ENCODE measurements at places on chromosomes 7 and 10. TPM values are rescaled to one million over a fixed set of nuclear protein-coding genes. Genes with fewer than 3 reads are reported as not detected.

DNA sequence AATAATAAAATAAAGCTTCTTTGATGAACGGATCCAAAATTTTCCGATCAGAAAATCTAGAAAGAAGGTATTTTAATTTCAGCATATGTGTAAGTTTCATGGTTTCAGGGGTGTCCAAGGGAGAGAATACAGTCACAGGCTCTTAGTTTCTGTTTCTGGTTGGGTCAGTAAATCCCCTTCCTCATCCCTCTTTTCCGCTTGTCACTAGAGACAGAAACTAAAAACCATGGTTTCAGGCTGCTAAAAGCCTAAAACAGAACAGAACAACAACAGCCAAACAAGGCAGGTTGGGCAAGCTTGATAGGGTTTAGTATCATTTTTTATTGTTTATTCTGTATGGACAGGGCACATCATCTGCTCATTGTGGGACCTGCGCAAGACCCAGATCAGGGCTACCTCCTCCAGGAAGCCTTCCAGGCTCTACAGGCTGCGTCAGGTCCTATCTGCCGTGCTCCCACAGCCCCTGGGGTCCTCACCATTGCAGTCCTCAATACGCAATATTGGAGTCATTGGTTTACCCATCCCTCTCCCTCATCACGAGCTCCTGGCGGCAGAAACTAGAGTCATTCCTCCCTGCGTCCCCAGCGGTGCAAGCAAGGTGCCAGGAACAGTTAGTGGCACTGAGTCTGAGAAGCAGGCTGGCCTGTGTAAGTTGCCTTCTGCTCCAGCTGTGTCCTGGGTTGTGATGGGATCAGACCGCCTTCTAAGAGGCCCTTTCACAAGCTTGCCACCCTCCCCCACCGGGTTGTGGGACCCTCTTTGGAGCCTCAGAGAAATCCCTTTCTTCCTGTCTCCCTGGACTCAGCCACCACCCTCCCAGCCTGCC is 70.2 kb upstream of the CUX1 start:
- DNase-seq = peak; percentile 42

Gene STAG3
- not detected for total RNA-seq

Gene CFTR
- not detected for total RNA-seq

Gene H2BK1
- total RNA-seq = not detected

DNA sequence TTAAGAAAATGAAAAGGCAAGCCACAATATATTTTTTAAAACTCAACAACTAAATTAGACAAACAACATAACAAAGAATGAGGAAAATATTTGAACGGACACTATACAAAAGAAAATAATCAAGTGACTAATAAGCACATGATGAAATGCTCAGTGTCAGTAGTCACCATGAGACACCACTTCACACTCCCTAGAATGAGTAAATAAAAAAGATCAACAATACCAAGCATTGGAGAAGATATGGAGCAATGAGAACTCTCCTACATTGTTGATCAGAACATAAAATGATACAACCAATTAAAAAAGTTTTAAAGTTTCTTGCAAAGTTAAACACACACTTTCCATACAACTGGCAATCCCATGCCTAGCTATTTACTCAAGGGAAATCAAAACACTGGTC is 222.2 kb downstream of the C7orf25 start:
- no peak for DNase-seq

- no peak for DNase-seq
Observed at GRCh38 chr7:19305698-19306097, 160.5 kb upstream of the FERD3L start.

GRCh38 chr10:72024596-72024995 is 60.4 kb downstream of the CHST3 start:
- DNase-seq = no peak

DNA sequence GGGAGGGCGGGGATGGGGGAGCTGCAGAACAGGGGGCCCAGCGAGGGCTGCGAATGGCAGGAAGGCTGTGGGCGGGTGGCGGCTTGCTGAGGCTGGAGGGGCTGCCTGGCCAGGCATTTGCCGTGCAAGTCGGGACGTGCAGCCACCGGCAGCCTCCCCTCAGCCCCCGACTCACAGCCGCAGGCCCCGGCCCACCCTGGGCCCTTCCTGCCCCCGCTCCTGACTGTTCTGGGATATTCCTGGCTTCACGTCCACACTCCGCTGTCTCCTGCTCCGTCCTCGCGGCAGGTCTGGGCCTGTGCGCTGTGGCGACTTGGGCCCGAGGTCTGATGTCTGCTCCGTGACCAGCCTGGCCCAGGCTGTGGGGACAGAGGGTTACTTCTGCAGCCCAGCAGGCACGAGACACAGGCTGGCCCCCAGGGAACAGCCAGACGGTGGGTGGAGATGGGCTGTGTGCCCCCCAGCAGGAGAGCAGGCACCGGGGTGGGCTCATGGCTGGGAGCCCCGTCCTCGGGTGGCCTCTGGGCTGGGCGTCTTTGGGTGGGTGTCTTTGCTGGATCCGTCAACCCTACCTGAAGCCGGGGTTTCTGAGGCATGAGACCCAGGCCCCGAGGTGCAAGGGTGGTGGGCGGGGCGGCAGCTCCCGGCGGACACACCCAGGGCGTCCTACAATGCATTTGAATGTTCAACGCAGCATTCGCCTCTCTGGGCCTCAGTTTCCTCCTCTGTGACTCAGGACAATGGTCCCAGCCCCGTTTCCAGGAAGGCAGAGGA is 86.5 kb downstream of the FOXL3 start:
- peak; percentile 23 for DNase-seq

- peak; percentile 42 for DNase-seq
Observed at GRCh38 chr7:69211739-69212138, 386.5 kb upstream of the AUTS2 start.

- no peak for DNase-seq
Observed at GRCh38 chr10:48731141-48731540, 46.5 kb downstream of the WDFY4 start.

Data from stomach (tissue), 19 donors.